ENCODE measurements at places on chromosomes 2 and 18. TPM values are rescaled to one million over a fixed set of nuclear protein-coding genes. Genes with fewer than 3 reads are reported as not detected.

MYCN gene
- not detected for total RNA-seq

LIMS4 gene
- total RNA-seq, result not detected

PSD4 gene
- 0.67 TPM for total RNA-seq

TET3 gene
- 3.4 TPM for total RNA-seq

CNDP1 gene
- total RNA-seq, result not detected

TUBA3D gene
- total RNA-seq, result not detected

ZNF892 gene
- total RNA-seq, result 5.2 TPM

C2orf74 gene
- 7.6 TPM for total RNA-seq

RGPD4 gene
- not detected for total RNA-seq

CPO gene
- total RNA-seq, result 0.34 TPM

ST6GAL2 gene
- total RNA-seq, result not detected

PSMA8 gene
- total RNA-seq, result not detected

DIPK1C gene
- total RNA-seq, result 12.0 TPM

RUFY4 gene
- total RNA-seq, result not detected

TCF23 gene
- total RNA-seq, result not detected

TLX2 gene
- not detected for total RNA-seq

LYPD1 gene
- total RNA-seq, result 122 TPM

TFCP2L1 gene
- total RNA-seq, result not detected

RHOB gene
- 169 TPM for total RNA-seq

REG3G gene
- not detected for total RNA-seq

KIF3C gene
- total RNA-seq, result 30.9 TPM

CDK15 gene
- total RNA-seq, result 4.5 TPM

EDAR gene
- not detected for total RNA-seq

TDRD15 gene
- total RNA-seq, result not detected

POU3F3 gene
- 7.2 TPM for total RNA-seq

SERPINB11 gene
- total RNA-seq, result not detected

DCC gene
- total RNA-seq, result under 0.01 TPM

TEX44 gene
- not detected for total RNA-seq

CCBE1 gene
- not detected for total RNA-seq

PKDCC gene
- total RNA-seq, result 30.2 TPM

EMILIN1 gene
- 8.0 TPM for total RNA-seq

SERPINB13 gene
- total RNA-seq, result not detected

ZNF385B gene
- not detected for total RNA-seq

ALK gene
- total RNA-seq, result 0.69 TPM

UGT1A8 gene
- total RNA-seq, result not detected

FBLN7 gene
- total RNA-seq, result 0.69 TPM

ACTG2 gene
- 1.8 TPM for total RNA-seq

ONECUT2 gene
- under 0.01 TPM for total RNA-seq

LDLRAD4 gene
- 4.0 TPM for total RNA-seq

AGXT gene
- total RNA-seq, result not detected

EN1 gene
- not detected for total RNA-seq

DNAJC5G gene
- not detected for total RNA-seq

HOXD4 gene
- total RNA-seq, result 1.7 TPM

SNTG2 gene
- total RNA-seq, result not detected

ADGRF3 gene
- total RNA-seq, result not detected

ATP6V1B1 gene
- 1.1 TPM for total RNA-seq

LCLAT1 gene
- total RNA-seq, result 21.4 TPM

MC5R gene
- total RNA-seq, result not detected

TUBA3E gene
- not detected for total RNA-seq

CD207 gene
- total RNA-seq, result 0.34 TPM

RAB27B gene
- total RNA-seq, result 0.67 TPM

SLC11A1 gene
- total RNA-seq, result under 0.01 TPM

RNASEH1 gene
- 34.9 TPM for total RNA-seq

TMEM17 gene
- 5.2 TPM for total RNA-seq

EVX2 gene
- total RNA-seq, result not detected

CBLN2 gene
- total RNA-seq, result not detected

PTPRN gene
- 0.33 TPM for total RNA-seq

HOXD9 gene
- not detected for total RNA-seq
